Chondrocyte (in vitro differentiated cells): ENCODE measurements at places on chromosomes 11 and 22. TPM values are rescaled to one million over a fixed set of nuclear protein-coding genes. Genes with fewer than 3 reads are reported as not detected.
A peak's percentile ranks its signal among the peaks of the same experiment; 100 is the strongest.

GRCh38 chr11:2752204-2752770, 52.5 kb upstream of the KCNQ1OT1 start:
- H3K4me1 ChIP-seq: peaks cover 14% of the 10 kb centered on the region
- H3K4me3 ChIP-seq: no peak overlapping the region
- peaks cover 12% of the 10 kb centered on the region for H3K27me3 ChIP-seq

DNA sequence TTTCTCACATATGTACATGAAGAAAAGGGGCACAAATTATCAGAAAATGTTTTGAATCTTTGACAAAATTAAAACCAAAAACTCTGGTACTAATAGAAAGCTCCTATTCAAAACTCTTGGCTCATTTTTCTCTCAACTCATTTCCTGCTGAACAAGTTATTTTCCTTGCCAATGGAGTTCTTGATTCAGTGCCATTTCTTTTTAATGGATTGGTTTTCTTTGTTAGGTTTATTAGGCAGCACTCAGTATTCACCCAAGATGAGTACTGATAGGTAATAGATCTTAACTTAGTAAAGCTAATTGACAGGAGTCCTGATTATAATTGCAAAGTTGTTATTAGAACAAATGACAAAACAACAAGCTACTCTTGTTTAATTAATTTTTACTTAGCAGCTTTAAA, 279.4 kb upstream of the PDGFD start:
- no peaks in the 10 kb centered on the region for H3K36me3 ChIP-seq
- H3K4me1 ChIP-seq: no peaks in the 10 kb centered on the region
- H3K4me3 ChIP-seq: no peak overlapping the region
- no peak overlapping the region for H3K27ac ChIP-seq
- no peak for DNase-seq

- no peak overlapping the region for H3K27ac ChIP-seq
- H3K36me3 ChIP-seq: no peaks in the 10 kb centered on the region
- peaks cover 5% of the 10 kb centered on the region for H3K27me3 ChIP-seq
- H3K4me1 ChIP-seq: no peaks in the 10 kb centered on the region
Observed at GRCh38 chr22:41983513-41984405, 14.5 kb downstream of the SEPTIN3 start.

Gene PAMR1
- 1.4 to 2.9 TPM (median 1.6 TPM) in 3 replicates for total RNA-seq

- no peak overlapping the region for H3K4me3 ChIP-seq
- peaks cover 20% of the 10 kb centered on the region for H3K27me3 ChIP-seq
- no peaks in the 10 kb centered on the region for H3K4me1 ChIP-seq
- H3K36me3 ChIP-seq: no peaks in the 10 kb centered on the region
Observed at GRCh38 chr11:134674974-134675373, 262.9 kb upstream of the B3GAT1 start.

- peak within 1 kb of the TSS; percentile 84 for H3K4me3 ChIP-seq
- peaks cover 21% of the 10 kb centered on the region for H3K4me1 ChIP-seq
- no peaks in the 10 kb centered on the region for H3K36me3 ChIP-seq
Observed at GRCh38 chr11:119728651-119729580, at the start of gene NECTIN1. Gene NECTIN1 (minus strand): TSS chr11:119729200. CDS start chr11:119728553, 647 bp downstream.

DNA sequence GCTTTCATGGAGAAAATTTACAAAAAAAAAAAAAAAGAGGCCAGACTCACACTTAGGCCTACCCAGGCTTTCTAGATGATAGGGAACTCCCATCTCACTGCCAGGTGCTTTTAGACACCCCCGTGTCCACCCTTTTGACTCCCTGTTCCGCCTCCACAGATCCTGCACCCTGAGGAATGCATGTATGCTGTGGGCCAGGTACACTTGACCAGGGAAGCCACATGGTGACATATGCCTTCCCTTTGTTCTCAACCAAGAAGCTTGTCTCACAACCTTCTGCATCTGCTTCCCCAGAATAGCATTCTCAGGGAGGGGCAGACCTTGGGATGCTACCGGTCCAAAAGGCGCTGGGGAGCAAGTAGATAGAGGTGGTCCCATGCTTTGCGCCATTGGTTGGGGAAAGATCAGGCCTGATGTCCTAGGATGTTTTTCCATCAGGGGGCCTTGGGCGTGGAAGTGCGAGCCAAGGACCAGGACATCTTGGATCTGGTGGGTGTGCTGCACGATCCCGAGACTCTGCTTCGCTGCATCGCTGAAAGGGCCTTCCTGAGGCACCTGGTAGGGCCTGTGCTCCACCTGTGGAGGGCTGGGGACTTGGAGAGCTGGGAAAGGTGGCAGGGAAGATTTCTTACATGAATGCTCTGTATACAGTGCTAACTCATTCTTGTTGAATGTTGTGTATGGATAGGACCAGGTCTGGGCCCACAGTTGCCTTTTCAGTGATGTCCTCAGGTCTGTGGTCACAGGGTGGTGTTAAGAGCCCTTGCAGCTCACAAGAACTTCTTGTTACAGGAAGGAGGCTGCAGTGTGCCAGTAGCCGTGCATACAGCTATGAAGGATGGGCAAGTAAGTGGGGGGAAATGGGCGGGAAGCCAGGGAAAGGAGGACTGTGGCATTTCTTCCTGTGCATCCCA, 7.5 kb downstream of the HMBS start:
- H3K4me3 ChIP-seq: peak overlapping the region; percentile 16
- peaks cover 32% of the 10 kb centered on the region for H3K4me1 ChIP-seq
- no peak overlapping the region for H3K27ac ChIP-seq
- peaks cover 7% of the 10 kb centered on the region for H3K36me3 ChIP-seq
